Retinal pigment epithelial cell (primary cell): ENCODE measurements at places on chromosomes 5 and 9.

GRCh38 chr9:113853333-113853732, 22.8 kb upstream of the ZNF618 start:
- no peak for DNase-seq

DNA sequence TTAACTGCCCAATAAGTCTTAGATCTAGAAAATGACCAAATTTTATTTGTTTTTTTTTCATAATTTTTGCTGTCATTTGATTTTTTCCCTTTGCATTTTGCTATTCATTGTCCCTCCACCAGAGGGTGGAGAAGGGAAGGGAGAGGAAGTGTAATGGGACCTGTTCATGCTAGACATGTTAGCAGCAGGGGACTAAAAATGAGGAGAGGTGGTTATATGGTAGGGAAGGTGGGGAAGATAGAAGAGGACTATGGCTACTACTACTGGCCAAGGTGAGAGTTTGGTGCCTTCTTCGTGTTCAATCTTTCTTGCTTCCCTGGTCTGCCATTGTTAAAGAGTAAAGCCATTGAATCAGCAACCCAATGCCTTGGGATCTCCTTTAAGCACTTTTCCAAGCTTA, 6.4 kb downstream of the GRIA1 start:
- DNase-seq: no peak

DNA sequence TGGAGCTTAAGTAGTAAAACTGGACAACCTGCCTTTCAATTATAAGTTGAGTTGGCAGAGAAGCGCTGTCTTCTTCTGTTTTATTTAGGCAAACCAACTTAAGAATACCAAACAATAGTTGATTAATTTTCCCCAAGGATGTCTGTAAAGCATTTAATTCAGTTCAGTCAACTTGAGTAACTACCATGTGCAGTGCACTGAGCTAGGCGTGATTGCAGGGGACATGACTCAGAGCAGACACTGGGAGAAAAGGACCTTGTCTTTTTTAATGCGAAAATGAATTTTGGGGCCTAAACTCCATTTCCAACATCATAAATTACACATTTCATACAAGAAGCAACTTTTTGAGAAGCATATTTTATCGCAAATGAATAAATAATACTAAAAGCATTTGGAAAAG, 66.3 kb downstream of the FBXL7 start:
- DNase-seq: no peak

- DNase-seq: no peak
Observed at GRCh38 chr9:108168236-108168850, 678.8 kb upstream of the KLF4 start.

DNA sequence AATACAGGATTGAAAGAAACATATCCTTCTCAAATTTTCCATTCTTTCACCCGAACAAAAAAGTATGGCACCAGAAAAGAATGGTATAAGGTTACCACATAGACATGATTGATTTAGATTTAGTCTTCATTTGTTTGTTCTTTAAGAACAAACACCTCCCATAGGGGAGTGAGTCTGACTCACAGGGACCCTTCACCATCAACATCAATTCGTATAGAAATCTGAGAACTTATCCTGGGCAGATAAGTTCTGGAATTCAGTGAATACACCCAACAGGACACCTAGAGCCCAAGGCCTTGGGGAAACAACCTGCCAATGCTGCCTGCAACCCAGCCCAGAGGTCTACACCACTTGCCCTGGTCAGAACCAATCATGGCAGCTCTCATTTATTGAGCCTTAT, 46.2 kb downstream of the LHFPL2 start:
- DNase-seq: no peak

DNA sequence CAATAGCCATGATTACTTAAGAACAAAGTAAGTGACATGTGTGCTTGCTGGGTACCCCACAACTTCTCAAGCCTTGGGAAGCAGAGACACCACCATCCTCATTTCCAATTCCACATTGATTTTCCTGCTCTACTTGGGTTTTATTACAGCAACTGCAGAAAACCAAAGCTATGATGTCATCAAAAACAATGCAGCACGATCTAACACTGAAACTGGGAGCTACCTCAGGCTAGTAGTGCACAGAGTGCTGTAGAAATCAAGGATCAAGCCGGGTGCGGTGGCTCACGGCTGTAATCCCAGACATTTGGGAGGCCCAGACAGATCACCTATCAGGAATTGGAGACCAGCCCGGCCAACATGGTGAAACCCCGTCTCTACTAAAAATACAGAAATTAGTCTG, 174.4 kb upstream of the MSX2 start:
- DNase-seq: no peak

DNA sequence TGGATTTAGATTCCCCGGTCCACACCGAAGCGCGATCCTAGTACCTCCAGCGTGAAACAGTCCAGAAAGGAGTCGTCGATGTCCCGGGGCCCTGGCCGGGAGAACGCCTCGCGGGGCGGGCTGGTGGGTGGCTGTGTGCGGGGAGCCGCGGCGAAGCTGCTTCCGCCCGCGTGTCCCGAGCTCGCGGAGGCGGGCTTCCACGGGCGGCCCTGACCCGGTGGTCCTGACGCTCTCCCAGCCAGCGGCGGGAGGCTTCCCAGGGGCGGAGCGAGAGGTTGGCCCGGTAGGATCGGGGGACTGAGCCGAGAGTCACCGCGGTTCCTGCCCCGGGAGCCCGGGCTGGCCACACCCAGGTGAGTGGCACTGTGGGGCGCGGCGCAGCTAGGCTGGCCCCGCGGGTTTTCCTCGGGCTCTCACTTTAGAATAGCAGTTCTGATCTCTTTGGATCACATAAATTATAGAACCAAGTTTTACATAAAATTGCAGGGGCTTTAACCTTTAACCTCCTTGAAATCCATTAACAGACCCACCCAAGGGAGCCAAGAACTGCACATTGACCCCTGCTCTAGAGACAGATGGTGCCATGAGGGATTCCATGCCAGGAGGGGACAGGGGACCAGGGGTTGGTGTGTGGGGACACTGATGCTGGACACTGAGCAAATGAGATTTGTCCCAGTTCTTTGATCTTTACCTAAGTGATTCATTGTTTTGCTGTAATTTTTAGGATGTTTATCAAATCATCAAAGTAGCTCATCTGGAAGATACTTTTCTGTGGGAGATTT, 29.2 kb upstream of the IL31RA start:
- no peak for DNase-seq

- DNase-seq: no peak
Observed at GRCh38 chr5:82820961-82821845, 256.0 kb downstream of the TMEM167A start.

DNA sequence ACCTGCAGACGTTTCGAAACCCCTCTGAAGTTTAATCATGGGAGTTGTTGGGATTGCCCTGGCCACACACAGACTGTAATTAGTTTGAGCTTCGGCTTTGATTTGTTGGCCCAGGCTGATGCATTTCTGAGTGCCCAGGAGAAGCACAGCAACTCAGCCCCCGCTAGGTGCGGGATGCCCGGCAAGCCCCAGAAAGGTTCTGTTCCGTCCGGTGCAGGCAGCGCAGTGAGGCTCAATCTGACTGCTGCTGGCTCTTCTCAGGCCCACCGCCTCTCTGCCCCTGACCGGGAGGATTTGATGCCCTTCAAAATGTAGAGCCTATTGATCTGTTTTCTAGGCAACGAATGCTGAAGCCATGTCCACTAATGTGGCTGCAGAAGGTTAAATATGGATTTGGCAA, 73.4 kb upstream of the TAF11L2 start:
- DNase-seq: no peak

DNA sequence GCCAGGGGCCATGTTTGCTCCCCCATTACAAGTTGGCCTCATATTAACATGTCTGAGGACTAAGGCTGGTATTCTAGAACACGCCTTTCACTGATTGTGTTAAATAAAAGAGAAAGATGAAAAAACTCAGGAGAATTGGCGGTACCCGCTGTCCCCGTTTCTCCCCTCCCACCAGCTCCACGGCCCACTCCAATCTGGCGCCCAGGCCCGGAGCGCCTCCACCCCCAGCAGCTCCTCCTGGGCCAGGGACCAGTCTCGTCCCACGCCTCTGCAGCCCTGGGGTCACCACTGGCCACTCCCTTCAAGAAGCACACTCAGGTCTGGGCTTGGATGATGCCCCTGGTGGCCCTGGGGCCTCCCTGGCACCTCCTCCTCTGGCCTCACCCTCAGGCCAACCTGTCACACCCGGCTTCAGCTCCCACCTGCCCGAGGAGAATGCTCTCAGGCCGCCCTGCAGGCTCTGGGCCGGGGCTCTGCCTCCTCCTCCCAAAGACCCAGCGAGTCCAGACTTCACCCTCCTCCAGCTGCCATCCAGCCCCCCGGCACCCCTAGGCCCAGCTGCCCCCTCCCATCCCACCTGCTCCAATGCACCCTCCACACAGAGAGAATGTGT, 133.0 kb upstream of the PPP1R26 start:
- DNase-seq: no peak

- DNase-seq: no peak
Observed at GRCh38 chr5:142057697-142058056, 44.9 kb upstream of the GNPDA1 start.

DNA sequence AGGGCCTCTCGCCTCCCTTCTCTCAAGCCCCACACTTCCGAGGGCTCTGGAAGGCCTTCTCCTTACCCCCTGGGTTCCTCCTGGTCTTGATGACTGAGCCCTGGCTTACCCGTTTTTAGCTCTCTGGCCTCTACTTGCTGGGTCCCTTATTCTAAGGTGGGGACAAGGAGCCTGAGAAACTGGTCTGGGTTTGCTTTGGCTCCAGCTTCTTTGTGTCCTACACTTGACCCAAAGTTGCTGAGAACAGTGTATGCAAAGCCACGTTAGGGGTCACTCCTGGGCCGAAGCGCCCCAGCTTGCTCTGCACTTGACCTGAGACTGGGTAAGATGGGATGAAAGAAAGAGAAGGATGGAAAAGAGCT, 788 bp downstream of the ZNF346 start:
- no peak for DNase-seq

DNA sequence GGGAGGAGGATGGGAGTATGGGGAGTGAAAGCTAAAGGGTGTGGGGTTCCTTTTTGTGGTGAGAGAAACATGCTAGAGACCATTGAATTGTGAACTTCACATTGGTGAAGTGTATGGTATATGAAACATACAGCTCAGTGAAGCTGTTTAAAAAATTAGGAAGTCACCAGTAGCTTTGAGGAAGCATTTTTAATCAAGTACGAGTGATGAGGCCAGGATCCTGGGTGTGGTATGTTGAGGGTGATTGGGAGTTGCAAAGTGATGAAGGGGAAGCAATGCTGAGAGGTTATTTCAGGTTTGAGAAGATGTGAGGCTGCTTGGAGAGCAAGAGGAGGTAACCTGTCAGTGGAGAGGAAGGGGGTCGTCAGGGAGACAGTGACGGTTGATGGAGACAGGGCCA, 22.7 kb upstream of the CLK4 start:
- no peak for DNase-seq

DNA sequence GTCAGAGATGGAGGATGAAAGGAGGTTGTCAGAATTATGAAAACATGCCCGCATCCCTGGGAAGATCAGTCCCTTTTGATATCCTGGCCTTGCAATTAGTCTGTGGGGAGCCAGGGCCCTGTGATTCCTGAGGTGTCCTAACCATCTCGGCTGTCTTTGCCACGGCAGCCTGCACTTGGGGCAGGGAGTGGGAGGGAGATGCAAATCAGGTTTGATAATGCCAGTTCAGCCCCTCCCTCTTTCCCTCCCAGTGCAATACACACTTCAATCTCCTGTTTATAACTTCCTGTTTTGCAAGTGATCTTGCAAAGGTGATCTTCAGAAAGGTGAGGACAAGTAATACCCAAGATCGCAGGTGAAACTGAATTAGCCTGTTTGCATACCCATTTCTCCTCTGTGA, 114.0 kb upstream of the ALDH1B1 start:
- DNase-seq: no peak
